NCI-H226 (cell line): ENCODE measurements at places on chromosomes 11 and 22.

DNA sequence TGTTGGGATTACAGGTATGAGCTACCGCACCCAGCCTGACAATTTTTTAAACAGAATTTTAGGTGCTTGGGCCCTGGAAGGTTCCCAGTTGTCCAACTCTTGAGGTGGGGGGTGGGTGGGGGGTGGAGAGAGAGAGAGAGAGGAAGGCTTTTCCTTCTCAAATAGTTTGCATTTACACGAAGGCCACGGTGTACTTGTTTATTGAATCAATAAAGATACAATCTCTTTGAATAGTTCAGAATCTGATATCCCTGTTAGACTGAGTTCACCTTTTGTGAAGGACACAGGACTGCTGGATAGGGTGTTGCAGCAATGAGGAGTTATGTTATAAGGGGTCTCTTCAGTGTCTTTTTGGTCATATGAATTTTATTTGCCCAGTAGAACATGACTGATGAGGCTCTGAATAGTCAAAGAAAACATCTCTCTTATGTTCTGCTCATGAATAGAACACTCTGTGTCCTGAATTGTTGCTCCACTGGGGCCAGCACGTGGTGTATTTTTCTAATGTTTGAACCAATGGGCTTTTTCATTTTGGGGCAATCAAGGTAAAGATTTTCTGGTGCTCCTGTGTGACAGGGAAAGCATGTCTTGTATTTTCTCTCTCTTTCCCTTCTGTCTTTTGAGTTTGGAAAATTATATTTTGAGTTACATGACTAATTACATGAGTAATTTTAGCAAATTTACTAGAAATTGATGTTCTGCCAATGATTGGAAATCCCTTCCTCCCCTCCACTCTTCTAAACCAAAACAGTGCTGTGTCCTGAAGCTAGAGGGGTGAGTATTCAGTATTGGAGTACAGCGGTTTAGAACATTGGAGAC is 61.7 kb downstream of the PTPRJ start:
- no peak for DNase-seq

- no peak for DNase-seq
Observed at GRCh38 chr11:126919147-126919823, 81.3 kb downstream of the KIRREL3 start.

DNA sequence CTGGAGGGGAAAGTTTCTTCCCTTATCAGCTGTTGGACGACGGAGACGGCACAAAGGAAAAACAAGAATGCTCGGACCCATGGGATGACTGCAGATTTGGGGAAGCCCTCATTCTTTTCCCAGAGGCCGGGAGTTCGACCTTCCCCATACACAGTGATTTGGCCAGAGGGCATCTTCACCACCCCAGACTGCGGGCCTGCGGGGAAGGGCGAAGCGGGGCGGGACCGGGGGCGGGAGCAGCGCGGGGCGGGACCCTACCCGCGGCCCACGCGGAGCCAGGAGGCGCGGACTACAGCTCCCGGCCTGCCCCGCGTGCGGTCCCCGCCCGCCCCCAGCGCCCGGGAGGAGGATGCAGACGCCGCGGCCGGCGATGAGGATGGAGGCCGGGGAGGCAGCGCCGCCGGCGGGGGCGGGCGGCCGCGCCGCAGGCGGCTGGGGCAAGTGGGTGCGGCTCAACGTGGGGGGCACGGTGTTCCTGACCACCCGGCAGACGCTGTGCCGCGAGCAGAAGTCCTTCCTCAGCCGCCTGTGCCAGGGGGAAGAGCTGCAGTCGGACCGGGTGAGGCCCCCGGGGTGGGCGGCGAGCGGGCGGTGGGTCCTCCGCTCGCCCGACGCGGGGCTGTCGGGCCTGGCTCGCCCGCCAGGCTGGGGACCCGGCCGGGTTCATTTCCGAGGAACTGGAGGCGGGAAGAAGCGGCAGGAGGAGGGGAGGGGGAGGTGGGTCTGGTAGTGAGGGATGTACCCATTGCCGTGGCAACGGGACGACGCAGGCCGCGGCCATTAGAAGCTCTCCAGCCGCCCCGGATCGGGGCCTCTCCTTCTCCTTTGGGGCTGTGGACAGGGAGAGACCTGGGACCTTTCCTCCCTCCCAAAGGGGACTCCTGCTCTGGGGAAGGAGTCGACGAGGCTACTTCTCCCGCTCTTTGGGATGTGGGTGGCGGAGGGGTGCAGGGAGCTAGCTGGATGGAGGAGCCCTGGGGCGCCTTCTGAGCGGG is at the start of gene KCTD17:
KCTD17 (plus strand) TSS at position 352 of the 995 bp plus-strand sequence; CDS start at position 371, 19 bp downstream.
- peak; percentile 58 for DNase-seq

DNA sequence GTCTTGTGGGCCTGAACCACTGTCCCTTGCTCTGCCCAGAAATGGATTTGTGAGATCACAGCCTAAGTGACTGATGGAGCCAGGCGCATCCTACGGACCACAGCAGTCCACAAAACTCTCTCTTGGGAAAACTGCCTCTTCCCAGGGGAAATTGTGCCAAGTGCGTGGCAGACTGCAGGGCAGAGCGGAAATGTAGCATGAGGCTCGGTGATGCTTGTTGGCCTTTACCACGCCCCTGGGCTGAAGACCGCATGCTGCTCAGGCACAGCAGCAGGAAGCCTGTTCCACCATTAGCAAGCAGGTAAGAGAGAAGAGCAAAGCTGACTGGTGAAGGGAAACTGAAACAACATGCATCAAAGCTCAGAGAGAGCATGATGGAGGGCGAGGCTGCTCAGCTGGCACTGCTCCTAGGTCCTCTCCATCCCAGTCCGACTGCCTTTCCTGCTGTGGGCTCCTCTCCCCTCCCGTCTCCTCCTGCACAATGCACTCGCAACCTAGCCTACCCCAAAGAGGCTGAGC is 26.5 kb upstream of the SCARF2 start:
- DNase-seq: no peak

DNA sequence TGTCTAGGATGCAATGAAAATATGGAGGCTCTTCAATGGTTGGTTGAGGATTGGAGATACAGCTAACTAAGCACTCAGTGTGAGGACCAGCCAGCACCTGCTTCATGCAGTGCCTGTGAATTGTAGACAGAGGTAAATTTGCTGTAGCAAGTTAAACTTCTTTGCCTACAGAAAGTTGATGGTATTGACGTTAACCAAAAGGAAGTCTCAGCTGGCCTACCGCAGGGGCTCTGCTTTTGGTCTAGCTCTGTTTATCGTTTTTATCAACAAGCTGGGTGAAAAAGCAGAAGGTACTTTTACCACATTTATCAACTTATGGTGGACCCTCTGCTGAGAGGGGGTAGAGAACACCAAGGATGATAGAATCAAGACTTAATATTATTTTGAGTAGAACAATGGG is 51.6 kb downstream of the GRAMD1B start:
- DNase-seq: no peak

- no peak for DNase-seq
Observed at GRCh38 chr11:124920870-124921609, 2.0 kb downstream of the HEPN1 start.

- DNase-seq: no peak
Observed at GRCh38 chr11:46388619-46389449, 2.7 kb downstream of the CHRM4 start.

DNA sequence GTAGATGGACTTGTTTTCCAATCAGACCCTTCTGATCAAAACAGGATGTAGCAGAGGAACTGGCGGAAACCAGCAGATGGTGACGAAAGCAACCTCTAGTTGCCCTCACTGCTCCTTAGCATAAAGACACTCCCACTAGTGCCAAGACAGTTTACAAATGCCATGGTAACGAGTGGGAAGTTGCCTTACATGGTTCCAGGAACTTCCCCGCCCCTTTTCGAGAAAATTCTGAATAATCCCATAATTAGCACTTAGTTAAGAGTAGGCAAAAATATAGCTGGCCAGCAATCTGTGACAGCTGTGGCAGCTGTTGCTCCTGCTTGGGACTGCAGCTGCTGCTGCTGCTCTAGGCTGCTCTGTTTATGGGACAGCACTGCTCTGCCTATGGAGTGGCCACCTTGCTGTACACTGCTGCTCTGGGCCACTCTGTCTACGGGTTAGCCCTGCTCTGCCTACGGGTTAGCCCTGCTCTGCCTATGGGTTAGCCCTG is 33.4 kb upstream of the SORL1 start:
- no peak for DNase-seq

DNA sequence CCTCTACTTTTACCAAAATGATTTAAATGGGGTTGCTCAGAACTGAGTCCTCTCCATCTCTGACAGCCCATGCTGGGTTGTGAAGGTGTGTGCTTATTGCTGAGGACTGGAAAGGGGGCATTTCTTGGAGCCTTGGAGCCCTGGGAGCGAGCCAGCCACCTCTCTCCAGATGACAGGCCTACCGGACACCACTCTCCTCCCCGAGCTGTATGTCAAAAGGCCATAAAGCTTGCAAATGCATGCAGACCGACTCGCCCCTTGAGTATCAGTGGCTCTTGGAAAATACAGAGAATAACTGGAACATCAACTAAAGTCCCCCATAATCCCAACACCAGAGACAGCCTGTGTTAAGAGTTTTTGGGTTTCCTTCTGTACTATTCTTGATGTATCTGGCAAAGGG is 67.9 kb upstream of the PITPNB start:
- DNase-seq: no peak

DNA sequence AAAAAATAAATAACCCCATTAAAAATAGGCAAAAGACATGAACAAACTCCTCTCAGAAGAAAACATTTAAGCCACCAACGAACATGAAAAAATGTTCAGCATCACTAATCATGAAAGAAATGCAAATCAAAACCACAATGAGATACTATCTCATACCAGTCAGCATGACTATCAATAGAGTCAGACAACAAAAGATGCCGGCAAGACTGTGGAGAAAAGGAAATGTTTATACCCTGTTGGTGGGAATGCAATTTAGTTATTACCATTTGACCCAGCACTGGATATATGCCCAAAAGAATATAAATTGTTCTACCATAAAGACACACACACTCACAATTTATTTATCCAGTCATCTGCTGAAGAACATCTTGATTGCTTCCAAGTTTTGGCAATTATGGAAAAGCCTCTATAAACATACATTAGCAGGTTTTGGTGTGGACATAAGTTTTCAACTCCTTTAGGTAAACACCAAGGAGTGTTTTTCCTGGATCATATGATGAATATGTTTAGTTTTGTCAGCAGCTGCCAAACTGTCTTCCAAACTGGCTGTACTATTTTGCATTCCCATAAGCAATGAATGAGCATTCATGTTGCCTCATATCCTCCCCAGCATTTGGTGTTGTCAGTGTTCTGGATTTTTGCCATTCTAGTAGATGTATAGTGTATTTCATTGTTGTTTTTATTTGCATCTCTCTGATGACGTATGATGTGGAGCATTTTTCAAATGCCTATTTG is 28.0 kb downstream of the OR8D1 start:
- no peak for DNase-seq

GRCh38 chr22:45376703-45377102 is 36.7 kb downstream of the SMC1B start:
- no peak for DNase-seq
